Iris pigment epithelial cell (primary cell): ENCODE measurements at places on chromosomes 1 and 21.

DNA sequence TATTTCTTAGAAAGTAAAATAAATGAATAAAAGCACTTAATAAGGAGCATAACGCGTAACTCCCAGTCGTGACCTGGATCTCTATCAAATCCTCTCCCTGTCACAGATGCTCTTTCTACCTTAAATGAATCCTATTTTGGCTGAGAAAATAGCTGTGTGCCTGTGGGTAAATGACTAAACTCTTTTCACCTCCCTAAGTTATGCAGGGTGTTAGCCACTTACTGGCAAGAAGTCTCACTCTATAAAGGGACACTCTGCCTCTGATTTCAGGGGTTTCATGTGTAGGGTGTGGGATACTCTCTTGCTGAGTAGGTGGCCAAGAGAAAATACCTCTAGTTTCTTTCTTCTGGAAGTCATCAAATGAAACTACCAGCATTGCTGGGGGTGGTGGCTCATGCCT lies 24.3 kb upstream of the PPP1R15B start:
- DNase-seq = no peak

- DNase-seq = no peak
Measured at GRCh38 chr1:228048120-228048519, 34.4 kb upstream of the ARF1 start.

GRCh38 chr1:228544021-228544850 lies 57.1 kb downstream of the RNF187 start:
- DNase-seq = no peak

DNA sequence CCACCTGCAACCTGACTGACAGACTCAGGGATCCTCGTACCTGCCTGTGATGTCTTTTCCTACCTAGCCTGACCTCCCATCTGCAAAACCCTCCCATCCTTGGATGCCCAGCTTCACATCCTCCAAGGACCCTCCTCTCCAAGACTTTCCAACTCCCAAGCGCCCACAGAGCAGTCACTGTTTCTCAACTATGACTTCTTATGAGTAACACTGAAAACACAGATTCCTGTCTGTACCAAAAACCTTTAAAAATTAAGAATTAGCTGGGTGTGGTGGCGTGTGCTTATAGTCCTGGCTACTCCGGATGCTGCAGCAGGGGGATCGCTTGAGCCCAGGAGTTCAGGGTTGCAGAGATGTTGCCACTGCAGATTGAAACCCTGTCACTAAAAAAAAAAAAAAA lies 181.9 kb downstream of the PSMG1 start:
- no peak for DNase-seq

DNA sequence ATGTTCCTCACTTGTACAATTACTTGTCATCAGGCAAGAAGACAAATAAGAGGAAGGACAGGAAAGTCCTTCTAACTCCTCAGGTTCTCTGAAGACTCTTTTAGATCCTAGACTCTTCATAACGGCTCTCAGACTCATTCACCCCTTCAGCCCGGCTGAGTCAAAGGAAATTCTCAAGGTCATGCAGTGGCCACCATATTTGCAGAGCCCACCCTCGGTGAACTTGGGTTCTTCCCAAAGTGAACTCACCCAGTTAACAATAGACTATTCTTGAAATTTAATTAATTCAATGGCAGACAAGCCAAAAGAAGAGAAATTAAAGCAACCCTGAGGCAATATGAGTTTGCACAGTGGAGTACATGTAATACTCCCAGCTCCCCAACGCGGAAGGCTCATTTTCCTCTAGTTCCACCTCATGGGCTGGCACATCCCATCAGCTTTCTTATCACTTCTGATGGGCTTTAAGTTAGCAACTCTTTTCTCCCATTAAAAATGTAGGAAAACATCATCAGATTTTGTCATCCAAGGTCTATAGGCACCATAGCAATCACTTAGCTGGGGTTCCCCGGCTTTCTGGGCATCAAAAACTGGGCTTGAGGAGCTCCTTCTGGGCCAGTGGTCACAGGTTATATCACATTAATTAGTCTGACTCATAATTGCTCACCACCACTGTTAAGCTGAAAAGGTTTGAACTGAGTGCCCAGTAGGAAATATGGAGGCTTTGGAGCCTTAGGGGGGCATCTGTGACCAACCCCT lies 27.8 kb upstream of the TIAM1 start:
- DNase-seq = no peak

- DNase-seq = no peak
Measured at GRCh38 chr1:12232221-12232620, 2.4 kb downstream of the VPS13D start.

DNA sequence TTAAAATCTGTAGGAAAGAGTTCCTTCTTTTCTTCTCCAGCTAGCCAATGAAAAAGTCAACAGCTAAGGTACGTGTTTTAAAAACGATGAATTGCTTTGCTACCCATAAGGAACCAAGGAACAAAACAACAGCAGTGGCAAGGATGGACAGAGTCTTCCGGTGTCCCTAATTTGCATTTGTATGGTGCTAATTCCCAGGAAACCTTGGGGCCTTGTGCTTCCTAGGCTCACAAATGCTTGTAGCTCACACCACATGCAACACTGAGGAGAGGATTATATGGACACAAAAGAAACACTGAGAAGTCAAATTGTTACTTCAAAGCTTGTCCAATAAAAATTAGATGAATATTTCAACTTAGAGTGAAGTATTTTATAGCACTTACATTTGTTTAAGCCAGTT lies 1.8 kb upstream of the PGBD5 start:
- no peak for DNase-seq

- peak; percentile 66 for DNase-seq
Measured at GRCh38 chr1:154344977-154345837, 19.9 kb downstream of the ATP8B2 start.

GRCh38 chr1:152842556-152842955 lies at the start of gene LCE6A:
TSS of gene LCE6A (plus strand) at chr1:152842856. CDS start at chr1:152843521, 665 bp downstream.
- no peak for DNase-seq

- DNase-seq = no peak
Measured at GRCh38 chr1:34754964-34755637, at the start of gene GJB5. TSS of gene GJB5 (plus strand) at chr1:34755047. CDS start at chr1:34757331, 2,284 bp downstream.

DNA sequence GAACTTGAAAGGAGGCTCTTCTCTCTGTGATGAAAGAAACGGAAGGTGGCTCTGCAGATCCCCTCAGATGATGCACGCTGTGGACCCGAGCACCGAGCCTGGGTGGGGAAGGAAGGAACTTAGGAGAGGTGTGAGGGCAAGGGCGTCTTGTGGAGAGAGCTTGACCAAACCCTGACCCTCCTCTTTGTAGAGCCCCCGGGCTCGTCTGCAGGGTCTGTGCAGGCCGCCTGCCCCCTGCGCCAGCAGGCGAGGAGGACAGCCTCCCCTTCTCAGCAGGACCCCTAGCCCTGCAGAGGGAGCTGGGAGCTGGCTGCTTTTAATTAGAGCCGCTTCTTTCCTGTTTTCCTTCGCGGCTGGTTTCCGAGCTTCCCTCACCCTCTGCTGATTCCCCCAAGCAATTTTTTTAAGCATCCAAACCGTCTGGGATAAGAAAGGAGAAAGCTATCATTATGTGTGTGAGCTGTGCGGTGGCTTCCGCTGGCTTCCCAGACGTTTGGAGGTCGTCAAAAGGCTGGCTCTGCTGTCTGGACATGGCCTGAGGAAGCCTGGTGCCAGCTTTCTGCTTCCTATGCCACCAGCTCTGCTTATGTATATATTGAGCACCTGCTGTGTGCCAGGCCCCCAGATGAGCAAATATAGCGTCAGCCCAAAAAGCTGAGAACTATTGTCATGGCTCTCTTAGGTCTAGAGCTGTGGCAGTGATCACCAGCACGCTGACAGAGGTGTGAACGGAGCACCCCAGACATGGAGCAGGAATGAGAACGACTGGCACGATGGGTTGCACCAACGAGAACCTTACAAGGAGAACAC lies 160.2 kb upstream of the IRF2BP2 start:
- no peak for DNase-seq

DNA sequence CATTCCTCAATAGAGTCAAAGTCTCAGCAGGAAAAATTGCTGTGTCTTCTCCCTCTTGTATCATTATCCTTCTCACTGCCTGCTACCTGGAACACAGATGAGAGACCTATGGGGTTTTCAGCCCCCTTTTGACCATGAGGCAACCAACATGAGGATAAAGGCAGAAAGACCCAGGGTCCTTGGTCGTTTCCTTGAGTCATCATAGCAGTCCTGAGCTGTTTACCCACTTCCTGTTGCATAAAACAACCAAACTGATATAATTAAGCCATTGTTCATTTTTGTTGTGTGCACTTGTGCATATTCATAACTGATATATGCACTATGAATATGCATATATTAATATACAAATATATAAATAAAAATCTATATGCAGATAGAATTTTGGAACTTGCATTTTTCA lies 188.3 kb upstream of the MAP1LC3C start:
- DNase-seq = no peak

- DNase-seq = no peak
Measured at GRCh38 chr1:221981461-221981860, 239.6 kb upstream of the DUSP10 start.

DNA sequence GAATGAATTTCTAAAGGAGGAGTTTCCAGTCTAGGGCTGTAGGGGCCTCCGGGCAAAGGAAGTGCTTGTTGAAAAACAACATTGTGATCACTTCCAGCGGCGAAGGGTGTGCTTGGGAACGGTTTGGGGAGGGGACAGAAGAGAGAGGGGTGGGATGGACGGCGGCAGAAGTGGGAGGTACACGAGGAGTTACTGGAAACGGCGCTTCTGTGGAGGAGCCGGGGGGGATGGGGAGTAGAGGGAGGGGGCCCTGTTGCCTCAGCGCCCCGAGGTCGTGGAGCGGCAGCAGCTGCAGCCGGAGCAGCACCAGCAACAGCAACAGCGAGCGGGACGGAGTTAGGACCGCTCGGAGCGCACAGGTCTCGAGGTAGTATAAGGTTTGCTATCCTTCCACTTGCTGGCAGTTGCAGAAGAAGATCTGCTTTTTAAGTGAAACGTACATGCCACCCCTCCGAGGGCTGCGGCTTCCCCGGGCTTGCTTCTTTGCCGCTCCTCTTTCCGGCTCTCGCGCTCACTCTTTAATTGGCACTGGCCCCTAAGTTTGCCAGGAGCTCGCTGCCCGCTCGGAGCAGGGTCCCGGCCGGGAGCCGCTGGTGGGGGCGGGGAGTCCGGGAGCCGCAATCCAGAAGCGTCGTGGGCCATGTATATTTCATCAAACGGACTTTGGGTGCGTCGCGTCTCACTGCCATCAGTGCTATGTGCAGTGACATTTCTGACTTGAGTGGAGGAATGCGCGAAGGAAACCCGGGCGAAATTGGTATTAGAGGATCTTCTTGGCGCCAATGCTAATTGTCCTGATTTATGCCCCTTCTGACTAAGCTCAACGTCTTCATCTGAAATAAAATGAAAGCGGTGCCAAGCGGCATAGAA lies 771 bp upstream of the NTNG1 start:
- peak; percentile 41 for DNase-seq

GRCh38 chr1:186503190-186503589 lies 42.3 kb upstream of the PDC start:
- DNase-seq = peak; percentile 30

GRCh38 chr1:119336848-119337247 lies 31.7 kb upstream of the HAO2 start:
- DNase-seq = peak; percentile 37

DNA sequence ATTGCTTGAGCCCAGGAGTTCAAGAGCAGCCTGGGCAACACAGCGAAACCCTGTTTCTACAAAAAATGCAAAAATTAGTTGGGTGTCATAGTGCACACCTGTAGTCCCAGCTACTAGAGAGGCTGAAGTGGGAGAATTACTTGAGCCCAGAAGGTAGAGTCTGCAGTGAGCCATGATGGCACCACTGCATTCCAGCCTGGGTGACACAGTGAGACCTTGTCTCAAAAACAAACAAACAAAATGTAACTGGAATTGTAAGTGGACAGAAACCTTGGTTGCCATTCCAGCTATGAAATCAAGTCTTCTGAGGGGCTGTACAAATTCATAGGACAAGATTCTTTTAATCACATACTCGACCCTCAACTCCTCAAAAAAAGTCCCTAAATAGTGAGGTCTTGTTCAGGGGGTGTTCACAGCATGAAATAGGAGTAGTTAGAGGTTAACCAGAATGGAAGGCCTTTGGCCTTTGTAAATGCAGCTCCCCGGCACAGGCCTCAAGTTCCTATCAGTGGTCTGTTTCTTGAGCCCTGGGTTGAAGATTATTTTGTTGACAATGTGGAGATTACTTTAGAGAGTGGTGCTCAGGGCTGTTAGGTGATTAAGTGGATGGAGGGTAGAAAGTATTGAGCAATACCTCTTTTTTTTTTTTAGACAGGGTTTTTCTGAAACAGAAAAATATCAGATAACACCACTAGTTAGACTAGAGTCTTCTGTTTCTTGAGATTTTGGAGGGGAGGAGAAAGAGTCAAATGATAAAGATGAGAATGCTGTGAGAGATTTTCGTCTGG lies 138.7 kb upstream of the ZNF648 start:
- no peak for DNase-seq

GRCh38 chr1:109388884-109389637 lies 8.7 kb downstream of the SORT1 start:
- DNase-seq = no peak

DNA sequence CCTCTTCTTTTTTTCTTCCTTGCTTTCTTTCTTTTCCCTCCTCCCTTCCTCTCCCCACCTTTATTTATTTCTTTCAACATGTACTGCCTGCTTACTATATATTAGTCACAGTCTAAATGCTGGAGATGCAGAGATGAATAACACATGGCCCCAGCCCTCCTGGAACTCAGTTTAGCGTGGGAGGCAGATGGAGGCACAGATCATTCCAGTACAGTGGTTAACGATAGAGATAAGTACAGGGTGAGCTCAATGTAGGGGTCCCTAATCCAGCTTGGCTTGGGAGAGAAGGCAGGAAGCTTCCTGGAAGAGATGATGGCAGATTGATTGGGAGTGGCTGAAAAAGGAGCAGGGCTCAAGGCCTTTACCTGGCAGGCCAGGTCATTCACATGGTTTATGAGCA lies 55.6 kb upstream of the PPP2R5A start:
- DNase-seq = peak; percentile 81

- no peak for DNase-seq
Measured at GRCh38 chr21:20662514-20662913, 335.7 kb upstream of the NCAM2 start.

GRCh38 chr1:10796029-10796944 lies at the start of gene CASZ1:
TSS of gene CASZ1 (minus strand) at chr1:10796646. CDS start at chr1:10693889, 102,757 bp downstream.
- DNase-seq = peak; percentile 88

DNA sequence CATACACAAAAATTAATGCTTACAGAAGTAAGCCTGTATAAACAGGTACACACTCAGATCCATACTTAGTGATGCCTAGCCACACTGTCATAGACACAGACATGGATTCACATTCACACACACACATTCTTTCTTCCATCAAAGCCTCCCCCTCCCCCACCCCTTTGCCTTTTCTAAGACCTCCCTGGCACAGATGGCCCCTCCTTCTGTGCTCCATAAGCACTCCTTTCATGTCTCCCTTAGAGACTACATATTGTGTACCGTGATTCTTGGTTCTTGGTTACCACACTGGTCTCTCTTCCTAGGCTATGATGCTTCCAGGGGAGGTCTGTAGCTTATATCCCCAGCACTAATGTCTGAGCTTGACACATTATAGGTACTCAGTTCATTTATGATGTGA lies 2.0 kb upstream of the NHLH2 start:
- DNase-seq = no peak
